Stimulated activated naive CD8-positive, alpha-beta T cell treated with anti-CD3 and anti-CD28 coated beads, Interleukin-15, Interleukin-2, amounts not matched to agents 100 U/mL and 50 U/mL, for 24 hours (primary cell): ENCODE measurements at places on chromosomes 6 and 20.
A peak's percentile ranks its signal among the peaks of the same experiment; 100 is the strongest.

DNA sequence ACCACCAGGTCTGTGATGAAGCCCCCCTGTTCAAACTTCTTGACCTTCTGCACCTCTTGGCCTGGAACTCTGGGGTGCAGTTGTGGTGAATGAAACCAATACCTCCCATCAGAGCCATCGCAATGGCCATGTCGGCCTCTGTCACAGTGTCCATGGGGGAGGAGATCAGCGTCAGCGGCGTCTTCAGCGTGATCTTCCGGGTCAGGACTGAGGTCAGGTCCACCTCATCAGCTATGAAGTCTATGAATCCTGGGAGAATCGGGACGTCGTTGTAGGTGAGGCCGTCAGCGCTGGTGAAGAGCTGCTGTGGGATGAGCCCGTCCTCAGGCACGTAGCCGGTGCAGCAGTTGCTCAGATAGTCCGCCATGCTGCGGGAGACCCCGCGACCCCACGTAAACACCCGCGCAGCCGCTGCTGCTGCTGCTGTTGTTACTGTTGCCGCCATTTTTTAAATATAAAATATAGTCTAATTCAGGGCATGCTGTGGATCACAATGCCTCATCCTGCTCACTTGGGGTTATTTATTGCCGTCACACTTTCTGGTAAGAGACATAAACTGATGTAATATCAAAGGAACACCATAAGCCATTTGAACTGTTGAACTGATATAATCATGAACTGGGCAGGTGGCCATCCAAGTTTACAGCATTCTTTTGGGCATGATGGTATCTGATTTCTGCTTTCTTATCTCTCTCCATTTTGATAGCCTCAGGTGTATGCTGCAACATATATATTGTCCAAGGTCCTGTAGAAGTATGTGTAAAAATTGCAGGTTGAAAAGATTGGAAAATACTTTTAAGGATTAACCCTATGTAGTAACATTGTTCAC, 18.7 kb upstream of the RNF144B start:
- DNase-seq = no peak

DNA sequence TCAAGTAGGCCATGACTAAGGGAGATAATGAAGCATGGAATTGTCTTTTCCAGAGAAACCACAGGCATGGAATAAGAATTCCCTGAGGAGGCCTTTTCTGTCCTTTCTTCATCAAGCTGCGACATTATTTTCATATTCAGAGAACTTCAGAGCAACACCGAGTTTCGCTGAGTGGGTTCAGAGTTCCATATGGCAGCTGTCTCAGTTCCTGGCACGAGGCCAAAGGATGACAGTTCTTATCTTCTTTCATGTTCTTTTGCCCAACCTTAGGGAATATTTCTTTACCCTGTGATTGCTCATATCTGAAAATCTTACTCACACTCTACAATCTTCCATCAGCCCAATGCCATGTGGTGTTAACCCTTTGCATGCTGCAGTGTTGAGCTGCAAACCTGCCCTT, 135.3 kb upstream of the BMP2 start:
- DNase-seq = no peak

DNA sequence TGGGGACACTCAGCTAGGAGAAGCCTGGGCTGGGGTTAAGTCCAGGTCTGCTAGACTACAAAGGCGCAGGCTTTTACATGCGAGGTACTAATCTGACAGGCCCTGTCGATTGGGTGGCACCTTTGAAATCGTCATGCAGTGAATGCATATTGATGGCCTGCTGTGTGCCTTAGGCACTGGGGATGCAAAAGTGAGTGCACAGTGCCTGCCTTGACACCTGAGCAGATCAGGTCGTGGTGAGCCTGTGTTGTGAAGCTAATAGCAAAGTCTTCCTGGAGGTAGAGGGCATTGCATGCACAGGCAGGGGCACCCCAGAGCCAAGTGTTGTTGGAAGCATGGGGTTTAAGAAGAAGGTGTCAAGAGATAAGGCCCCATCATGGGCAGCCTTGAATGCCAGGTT, 16.9 kb downstream of the LRRC1 start:
- no peak for DNase-seq

DNA sequence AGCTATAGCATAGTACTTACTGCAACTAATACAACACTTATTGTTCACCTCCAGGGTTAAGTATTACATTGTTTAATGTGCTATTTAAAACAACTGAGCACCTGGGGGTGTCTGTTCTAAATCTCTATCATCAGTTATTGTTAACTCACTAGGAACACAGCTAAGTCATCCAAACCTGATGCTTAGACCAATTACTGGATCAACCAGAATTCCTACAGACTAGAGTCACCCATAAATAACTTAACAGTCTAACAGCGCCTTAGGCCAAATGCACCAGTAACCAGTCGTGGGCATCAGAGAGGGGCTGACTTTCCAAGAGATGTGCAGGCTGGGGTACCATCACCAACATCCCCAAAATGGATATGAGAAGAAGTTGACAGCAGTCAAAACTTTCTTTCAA, 110.7 kb downstream of the ADTRP start:
- no peak for DNase-seq

GRCh38 chr6:166739117-166739975, 112.3 kb upstream of the RPS6KA2 start:
- DNase-seq = no peak

GRCh38 chr20:23119456-23120216, 33.5 kb upstream of the CD93 start:
- DNase-seq = no peak

- DNase-seq = no peak
Measured at GRCh38 chr6:151284548-151285017, 44.8 kb downstream of the AKAP12 start.

DNA sequence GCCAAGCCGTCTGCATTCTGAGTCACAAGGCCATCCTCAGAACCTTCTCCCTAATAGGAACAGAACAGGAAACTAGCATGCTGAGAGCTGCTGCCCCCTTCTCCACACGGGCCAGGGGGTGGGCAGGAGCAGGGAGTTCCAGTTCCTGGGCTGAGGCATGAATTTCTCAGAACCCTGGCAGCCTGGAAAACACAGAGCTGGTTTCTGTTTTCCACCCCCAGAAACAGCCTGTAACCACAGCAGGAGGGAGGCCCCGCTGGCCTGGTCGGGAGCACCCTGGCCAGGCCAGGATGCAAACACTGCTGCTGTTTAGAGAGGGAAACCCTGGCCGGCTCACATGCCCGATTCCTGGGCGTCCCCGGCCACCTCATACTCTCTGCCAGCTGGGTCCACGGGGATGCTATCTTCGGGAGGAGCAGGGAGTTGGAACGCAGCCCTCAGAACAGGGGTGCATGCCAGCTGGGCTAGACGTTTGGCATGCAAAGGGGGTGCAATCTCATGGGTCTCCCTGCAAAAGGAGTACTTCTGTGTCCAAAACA, 130.1 kb downstream of the NFATC2 start:
- DNase-seq = peak; percentile 23

- DNase-seq = no peak
Measured at GRCh38 chr6:17904491-17905120, 82.8 kb downstream of the KIF13A start.

DNA sequence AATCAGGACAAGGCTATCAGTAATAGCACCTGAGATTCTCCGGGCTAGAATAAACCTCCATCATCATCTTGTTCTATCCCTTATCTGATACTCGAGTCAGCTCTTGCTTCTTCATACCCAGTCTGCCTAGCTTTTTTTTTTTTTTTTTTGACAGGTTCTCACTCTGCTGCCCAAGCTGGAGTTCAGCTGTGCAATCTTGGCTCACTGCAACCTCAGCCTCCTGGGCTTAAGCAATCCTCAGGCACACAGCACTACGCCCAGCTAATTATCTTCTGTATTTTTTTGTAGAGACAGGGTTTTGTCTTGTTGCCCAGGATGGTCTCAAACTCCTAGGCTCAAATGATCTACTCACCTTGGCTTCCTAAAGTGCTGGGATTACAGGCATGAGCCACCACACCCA, 19.5 kb downstream of the SRSF6 start:
- DNase-seq = no peak

DNA sequence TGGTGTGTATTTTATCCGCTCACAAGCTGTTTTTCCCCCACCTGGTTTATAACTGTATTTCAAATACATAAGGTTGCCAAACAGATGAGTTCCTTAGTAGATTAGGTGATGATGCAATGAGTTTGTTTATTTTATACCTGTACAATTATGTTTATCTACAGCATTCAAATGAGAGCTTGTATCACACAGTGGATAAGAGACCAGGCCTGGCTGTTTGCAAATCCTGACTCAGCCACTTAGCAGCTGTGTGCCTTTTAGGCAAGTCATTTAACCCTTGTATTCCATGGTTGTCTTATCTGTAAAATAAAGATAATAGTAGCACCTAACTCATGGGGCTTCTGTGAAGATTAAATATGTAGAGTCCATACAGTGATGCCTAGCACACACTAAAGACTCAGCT, 143.7 kb downstream of the MOXD1 start:
- no peak for DNase-seq

DNA sequence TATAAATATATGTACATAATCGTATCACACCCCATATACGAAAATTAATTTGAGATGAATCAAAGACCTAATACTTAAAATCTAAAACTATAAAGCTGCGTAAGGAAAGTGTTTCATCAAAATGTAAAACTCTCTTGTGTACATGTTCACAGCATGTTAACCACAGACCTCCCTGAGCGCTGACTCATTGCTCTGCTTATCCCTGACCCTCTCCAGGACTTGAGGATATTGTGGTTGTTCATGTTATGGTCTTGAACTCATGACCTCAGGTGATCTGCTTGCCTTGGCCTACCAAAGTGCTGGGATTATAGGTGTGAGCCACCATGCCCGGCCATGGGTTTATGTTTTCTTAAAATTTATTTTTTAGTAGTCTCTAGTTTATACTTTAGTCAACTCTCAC, 14.2 kb downstream of the FAM83B start:
- DNase-seq = no peak

- no peak for DNase-seq
Measured at GRCh38 chr6:41697861-41698781, 37.3 kb downstream of the TFEB start.

DNA sequence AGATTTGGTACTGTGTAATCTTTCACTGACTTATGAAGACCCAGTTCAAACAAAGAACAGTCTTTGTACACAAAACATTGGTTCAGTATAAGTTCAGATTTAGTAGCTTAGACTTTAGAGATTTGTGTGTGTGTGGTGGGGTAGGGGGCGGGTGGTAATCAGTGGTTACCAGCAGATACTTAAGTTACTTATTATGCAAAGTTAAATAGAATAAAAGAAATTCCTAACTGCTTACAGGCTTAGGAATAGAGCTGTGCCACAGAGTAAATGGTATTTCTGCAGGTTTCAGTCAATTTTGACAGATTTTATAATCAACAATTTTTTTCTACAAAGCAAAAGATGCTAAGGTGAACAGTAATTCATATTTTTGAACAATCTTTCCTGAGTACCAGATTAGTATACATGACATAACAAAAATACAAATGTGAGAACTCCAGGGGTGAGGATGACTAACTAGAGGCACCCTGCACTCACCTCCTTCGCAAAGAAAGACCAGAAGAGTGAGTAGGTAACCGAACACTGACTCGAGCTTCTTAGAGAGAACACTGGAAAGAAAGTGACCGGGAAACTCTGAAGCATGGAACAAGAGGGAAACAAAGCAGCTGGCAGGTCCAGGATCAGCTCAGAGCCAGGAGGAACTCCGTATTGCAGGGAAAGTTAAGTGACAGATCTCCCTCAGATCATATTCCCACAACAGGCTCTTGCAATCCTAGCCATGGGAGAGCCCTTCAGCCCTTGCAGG, 560.6 kb downstream of the COL12A1 start:
- DNase-seq = no peak

- DNase-seq = no peak
Measured at GRCh38 chr6:52998603-52999002, 3.5 kb upstream of the GSTA4 start.
